ENCODE measurements at places on chromosomes 11 and 22.

GRCh38 chr11:35259529-35259928 is 120.6 kb downstream of the CD44 start:
- DNase-seq, result no peak

- no peak for DNase-seq
Observed at GRCh38 chr11:132300283-132300682, 929.9 kb downstream of the NTM start.

DNA sequence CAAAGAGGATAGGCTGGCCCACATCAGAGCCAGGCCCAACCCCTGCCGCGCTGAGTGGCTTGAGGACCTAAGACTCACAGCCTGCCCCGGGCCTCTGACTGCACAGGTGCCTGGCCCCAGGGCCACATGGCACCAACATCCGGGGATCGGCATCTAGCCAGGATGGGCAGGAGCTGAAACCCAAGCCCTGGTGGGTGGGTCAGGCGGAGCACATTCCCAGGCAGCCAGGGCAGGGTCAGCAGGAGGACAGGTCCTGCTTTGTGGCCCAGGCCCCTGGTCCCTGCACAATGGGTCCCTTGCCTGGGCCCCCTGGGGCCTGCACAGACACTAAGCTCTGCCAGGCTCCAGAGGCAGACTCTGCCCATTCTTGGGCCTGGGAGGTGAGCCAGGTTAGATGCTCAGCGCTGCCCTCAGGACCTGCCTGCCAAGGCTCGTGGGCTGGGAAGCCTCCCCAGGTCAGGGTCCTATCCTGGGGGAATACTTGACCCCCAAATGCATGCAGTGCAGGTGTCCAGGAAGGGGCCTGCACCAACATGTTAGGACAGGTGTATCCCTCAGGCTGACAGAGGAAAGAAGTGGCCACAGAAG is 33.5 kb downstream of the ARVCF start:
- DNase-seq, result no peak

GRCh38 chr11:105229257-105229656 is 89.7 kb upstream of the CARD18 start:
- no peak for DNase-seq

DNA sequence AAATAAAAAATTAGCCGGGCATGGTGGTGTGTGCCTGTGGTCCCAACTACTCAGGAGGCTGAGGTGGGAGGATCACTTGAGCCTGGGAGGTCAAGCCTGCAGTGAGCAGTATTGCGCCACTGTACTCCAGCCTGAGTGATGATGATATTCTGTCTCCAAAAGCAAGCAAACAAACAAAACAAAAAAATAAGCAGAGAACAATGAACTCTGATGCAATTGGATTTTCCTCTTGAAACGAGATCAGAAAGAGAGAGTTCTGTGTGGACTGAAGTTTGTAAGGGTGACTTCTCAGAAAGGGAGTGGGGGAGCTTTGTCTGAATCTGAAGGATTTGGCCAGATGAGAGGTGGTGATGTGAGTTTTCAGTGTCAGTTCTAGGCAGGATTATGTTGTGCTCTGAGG is 6.0 kb upstream of the TMEM123 start:
- DNase-seq, result no peak

- DNase-seq, result no peak
Observed at GRCh38 chr22:20654343-20655208, 119.3 kb upstream of the SERPIND1 start.

DNA sequence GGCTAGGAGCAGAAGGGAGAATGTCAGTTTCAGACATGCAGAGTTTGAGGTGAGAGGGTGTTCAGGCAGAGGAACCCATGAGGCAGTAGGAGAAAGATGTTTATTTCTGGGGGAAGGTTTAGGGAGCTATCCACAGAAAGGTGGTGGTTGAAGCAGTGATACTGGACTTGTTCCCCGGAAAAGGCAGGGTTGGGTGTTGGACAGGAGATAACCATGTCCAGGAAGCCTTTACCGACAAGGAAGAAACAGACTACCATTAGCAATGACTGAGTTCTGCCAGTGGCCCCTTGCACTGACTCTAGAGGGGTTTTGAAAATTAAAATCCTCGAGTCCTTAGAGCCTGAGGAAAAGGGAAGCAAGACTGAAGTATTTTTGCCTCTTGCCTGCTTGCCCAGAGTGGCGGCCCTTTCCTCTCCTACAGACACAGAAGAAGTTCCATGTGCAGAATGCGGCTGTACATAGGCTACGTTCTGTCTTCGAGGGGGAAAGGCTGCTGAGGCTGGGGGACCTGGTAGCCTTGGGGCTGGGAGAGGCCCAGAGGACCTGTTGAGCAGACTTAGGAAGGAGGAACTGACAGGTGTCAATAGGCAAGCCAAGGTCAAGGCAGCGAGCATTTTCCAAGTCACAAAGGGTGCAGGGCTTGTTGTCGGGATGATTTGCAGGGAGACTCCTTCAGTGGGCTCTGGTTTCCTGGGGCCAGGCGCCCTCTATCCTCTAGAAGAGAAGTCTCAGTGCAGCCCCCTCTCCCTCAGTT is 146.7 kb downstream of the LDLRAD3 start:
- DNase-seq, result no peak

GRCh38 chr11:13259374-13259773 is 18.2 kb upstream of the BMAL1 start:
- DNase-seq, result no peak

DNA sequence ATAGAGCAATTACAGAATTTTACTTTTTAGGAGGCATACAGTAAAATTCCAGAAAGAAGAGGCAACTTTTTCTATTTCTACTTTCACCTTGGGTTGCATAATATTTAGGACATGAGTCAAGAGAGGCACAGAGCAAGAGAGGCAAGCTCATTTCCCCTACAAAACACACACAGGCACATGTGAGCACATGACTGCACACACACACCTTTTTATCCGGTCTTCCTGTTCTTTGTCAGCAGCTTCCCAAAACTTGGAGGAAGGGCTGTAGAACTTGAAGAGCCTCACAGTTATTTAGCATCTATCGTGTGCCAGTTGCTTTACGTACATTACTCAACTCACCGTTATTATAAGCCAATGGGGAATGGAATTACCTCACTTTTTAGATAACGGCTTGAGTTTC is 37.8 kb upstream of the CCDC179 start:
- no peak for DNase-seq

DNA sequence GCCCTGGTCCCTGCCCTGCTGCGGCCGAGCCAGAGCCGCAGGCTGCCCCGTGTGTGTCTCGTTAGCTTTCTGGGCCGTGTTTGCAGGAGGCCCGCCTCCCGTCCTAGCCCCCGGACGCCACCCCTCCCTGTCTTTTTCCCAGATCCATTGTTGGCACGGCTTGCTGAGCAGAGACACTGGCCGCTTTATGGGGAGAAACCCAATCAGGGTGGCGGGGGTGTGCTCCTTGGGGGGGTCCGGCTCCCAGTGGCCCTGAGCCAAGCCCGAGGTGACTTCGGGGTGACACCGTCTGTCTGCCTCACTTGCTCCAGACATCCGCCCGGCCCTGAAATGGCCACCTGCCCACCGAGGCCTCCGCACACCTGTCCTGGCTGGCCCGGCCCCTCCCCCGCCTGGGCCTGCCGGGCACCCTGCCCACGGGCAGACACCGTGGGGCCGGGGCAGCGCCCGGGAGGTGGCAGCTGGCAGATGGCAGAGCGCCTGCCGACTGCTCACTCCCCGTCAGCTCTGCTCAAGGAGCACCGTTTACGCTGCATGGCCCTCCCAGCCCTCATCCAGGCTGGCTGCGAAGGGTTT is 43.1 kb upstream of the PPARA start:
- no peak for DNase-seq

DNA sequence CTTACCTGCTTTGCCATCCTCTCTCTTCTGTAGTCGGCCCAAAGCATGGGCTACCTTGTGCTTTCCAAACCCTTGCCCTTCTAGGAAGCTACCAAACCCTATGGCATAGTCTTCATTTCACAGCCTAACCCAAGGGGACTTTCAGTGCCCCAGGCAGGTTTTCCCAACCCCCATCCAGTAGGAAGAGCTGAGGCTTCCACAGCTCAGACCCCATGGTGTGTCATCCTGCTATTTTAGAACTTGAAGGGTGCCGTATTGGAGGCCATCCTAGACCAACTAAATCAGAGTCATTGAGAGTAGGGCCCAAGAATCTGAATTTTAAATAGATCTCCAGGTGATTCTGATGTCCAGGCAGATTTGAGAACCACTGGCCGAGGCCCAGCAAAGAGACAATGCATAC is 31.9 kb upstream of the TUB start:
- DNase-seq, result no peak

DNA sequence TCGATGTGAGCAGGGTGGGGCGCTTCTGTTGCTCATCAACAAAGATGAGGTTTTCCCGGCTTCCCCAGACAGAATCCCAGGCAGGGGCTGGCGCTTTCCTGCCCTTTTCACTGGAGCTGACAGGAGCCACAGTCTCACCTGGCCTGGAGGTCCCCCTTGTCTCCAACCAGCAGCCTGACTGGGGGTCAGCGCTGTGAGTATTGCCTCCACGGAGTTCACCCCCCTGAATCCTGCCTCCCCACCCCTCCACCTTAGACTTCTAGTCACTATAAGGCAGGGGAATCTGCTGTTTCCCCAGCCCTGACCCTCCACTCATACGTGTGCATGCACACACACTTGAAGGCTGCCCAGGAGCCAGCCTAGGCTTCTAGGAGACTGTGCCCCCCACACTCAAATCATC is 58.8 kb upstream of the LYVE1 start:
- DNase-seq, result no peak

DNA sequence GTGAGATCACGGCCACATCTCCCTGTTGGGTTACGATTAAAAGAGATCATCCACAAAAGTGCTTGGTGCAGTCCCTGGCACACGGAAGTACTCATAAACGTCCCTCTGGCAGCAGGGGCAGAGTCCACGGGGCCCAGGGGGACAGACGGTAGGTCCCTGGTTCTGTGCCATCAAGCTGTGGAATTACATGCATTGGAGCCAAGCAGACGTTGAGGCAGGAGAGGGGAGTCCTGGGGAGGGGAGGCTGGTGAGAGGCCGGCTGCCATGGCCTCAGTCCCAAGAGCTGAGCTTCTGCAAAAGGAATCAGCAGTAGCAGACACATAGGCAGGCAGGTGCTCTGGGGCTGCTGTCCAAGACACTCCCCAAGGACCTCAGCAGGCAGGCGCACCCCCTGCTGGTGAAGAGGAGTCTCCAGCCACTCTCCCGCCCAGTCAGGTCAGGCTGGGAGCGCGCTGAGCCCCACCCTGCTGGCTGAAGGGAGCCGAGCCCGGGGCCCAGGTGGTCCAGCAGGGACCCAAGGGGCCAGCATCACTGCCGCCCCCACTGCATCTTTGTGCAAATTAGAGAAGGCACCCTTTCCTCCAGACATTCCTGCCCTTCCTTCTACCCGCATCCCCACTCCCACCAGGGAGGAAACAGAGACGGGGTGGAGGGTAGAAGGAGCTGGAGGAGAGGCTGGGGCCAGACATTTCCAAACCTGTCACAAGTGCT is 7.6 kb upstream of the KCTD17 start:
- peak; percentile 26 for DNase-seq

DNA sequence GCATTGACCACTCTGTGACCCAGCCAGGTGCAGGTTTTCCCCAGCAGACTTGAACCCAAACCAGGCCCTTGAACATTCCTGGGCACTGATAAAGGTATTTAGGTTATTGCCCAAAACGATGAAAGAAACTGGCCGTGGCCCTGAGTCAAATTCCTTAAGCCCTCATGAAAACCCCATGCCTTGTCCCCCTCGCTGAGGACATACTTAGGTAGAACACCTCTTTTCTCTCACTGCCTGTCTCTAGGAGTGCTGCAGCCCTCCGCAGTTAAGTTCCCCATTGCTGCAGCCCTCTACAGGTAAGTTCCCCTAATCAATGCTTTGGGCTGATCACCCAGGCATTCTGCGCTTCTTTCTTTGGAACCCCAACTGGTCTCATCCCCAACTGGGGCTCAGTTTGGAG is 961.6 kb downstream of the TBC1D22A start:
- no peak for DNase-seq

- DNase-seq, result peak; percentile 31
Observed at GRCh38 chr22:30185129-30185528, 61.4 kb downstream of the LIF start.

All from RCC 7860 (cell line).